Left ventricle myocardium superior (tissue), 1 donor: ENCODE measurements at places on chromosomes 1 and 21. TPM values are rescaled to one million over a fixed set of nuclear protein-coding genes. Genes with fewer than 3 reads are reported as not detected.

The IFI44 gene
- total RNA-seq, result 8.0 TPM

The PRAMEF17 gene
- total RNA-seq, result not detected

The MXRA8 gene
- total RNA-seq, result 16.8 TPM

The SLC1A7 gene
- total RNA-seq, result 0.32 TPM

The MAPKAPK2 gene
- 228 TPM for total RNA-seq

The TRIM67 gene
- total RNA-seq, result not detected

The ZFP69B gene
- 0.87 TPM for total RNA-seq

The PLA2G2F gene
- total RNA-seq, result not detected

The INSRR gene
- total RNA-seq, result 0.72 TPM

The ASPM gene
- total RNA-seq, result 0.40 TPM

The SPATA21 gene
- not detected for total RNA-seq

The BCAN gene
- total RNA-seq, result 0.52 TPM

The KCNAB2 gene
- total RNA-seq, result 18.5 TPM

The MAN1A2 gene
- total RNA-seq, result 24.0 TPM

The GABRD gene
- 0.20 TPM for total RNA-seq

The CDA gene
- total RNA-seq, result 2.9 TPM

The ETV3 gene
- total RNA-seq, result 16.8 TPM

The STK40 gene
- total RNA-seq, result 78.4 TPM

The NPPB gene
- total RNA-seq, result not detected

The FCGR3A gene
- 19.9 TPM for total RNA-seq

The ZNHIT6 gene
- total RNA-seq, result 10.5 TPM

The ZNF593OS gene
- total RNA-seq, result not detected

The CROCC gene
- 7.9 TPM for total RNA-seq
